ENCODE measurements at places on chromosomes 2 and 18.

GRCh38 chr2:34070196-34070595 lies 471.1 kb upstream of the FAM98A start:
- no peak for DNase-seq

- no peak for DNase-seq
These were observed 450.1 kb downstream of the METTL4 start for GRCh38 chr18:2121224-2121623.

DNA sequence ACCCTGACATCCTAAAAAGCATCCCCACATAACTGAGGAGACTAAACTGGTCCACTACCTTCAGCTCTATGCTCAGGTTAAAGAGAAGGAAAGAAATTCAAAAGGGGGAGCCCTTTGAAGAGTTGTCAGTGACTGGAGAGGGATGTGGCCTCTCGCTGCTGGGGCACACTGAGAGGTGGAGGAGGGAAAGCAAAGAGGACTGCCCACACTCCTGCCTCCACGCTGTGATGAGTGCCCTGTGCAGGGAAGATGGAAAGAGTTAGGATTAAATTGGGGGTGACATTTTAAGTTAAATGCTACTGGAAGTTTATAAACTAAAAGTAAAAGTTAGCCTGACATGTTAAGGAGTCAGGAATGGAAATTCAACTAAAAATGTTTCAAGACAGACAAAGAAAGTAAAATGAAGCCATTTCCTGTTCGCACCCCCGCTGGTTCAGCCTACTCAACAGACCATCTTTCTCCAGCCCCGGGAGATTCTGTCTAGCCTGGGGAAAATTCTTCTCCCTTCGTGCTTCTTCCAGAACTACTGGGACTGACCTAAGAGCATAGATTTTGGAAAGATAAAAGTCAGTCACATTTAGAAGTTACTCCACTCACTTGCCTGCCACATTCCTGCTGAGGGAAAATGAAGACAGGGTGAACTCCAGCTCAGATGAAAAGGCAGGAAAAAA lies 17.8 kb upstream of the INO80C start:
- DNase-seq: no peak

GRCh38 chr2:23124214-23124750 lies 260.7 kb upstream of the KLHL29 start:
- no peak for DNase-seq

- no peak for DNase-seq
These were observed 299.8 kb downstream of the LRATD1 start for GRCh38 chr2:14932285-14932684.

- no peak for DNase-seq
These were observed 490.8 kb upstream of the CDH7 start for GRCh38 chr18:65260030-65260429.

- no peak for DNase-seq
These were observed 1.2 kb downstream of the ST3GAL5 start for GRCh38 chr2:85887566-85888019.

GRCh38 chr2:79835911-79836310 lies 323.1 kb downstream of the CTNNA2 start:
- no peak for DNase-seq

DNA sequence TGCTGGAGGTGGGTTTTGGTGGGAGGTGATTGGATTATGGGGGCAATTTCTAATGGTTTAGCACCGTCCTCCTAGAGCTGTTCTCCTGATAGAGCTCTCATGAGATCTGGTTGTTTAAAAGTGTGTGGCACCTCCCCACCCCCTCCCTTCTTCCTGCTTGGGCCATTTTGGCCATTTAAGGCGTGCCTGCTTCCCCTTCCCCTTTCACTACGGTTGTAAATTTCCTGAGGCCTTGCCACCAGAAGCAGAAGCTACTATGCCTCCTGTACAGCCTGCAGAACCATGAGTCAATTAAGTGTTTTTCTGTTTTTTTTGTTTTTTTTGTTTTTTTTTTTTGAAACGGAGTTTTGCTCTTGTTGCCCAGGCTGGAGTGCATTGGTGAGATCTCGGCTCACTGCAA lies 335.7 kb upstream of the HS6ST1 start:
- no peak for DNase-seq

DNA sequence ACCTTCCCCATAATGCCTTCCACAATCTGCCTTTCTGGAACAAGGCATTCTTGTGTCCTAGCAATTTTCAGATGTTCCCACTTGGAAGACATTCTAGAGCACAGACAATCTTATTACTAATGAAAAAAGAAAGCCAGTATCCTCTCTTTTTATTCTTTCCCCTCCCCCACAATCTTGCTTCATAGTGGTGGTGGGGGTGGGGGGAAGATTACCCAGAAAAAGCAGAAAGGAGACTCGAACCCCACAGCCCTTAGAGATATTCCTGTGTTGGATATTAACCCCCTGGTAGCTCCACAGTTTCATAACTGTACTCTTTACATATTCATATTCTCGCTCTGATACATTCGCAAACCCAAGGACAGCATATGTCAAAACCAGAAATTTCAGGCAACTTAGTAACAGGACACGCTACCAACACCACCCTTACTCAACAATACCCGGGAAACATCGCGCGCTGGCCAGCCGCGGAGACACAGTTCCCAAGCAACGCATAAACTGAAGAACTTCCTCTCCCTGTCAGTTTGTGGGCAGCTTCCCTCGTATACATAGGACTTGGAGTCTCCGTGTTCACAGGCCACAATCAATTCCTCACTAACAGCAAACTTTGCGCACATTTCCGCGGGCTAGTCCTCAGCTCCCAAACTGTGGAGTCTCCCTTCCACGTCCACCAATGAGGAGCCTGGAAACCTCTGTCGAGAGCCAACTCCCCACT lies 793 bp downstream of the NR4A2 start:
- DNase-seq: peak; percentile 28

DNA sequence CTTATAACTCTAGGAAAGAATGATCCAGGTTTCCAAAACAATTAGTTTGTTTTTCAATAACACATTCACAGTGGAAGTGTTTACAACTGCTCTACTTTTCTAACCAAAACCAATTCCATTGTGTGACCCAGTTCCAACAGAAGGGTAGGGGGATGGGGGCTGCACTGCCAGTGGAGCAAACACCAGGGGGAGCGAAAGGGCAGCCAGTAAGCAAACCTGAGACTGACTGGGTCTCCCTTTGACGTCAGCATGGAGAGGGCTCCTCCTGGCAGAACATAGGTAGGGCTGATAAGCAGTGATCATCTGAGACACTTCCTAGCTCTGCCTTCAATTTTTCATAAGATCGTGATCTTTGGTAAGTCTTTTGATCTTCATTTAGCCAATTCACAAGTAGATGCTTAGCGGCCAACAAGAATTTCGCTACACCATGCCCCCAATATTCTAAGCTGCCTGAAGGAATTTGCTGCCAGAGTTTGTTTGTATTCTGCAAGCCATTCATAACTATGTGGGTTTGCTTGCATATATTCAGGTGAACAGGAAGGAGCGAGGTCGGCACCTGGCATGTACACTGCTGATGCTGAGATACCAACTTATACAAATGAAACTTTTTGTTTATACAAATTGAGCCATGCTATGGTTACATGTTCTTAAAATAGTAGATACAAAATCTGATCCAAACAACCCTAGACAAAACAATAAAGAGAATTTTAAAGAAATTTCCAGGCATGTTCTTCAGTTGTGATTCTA lies 45.9 kb downstream of the ST6GAL2 start:
- no peak for DNase-seq

GRCh38 chr18:75378376-75379315 lies 48.9 kb downstream of the SMIM21 start:
- DNase-seq: no peak

GRCh38 chr2:230872968-230873660 lies 8.4 kb downstream of the ITM2C start:
- no peak for DNase-seq

DNA sequence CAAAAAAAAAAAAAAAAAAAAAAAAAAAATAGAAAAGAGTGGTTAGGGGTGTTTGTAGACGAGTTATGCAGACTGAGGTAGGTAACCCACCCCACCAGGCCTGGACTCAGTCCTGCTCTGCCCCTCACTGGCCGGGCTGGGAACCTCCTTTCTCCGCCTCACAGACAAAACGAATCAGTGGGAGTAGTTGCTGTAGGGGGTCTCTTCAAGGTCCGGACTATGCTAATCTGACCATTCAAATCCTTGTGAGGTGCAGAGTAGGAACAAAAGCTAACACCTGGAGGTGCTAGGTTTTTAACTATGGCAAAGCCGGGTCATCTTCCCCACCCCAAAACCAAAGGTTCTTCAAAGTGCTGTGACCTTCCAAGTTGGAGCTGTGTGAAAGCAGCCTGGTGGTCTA lies 223.7 kb downstream of the SLC4A3 start:
- DNase-seq: no peak

GRCh38 chr2:38584881-38585280 lies 17.8 kb downstream of the HNRNPLL start:
- no peak for DNase-seq

GRCh38 chr2:217247476-217247875 lies 387.6 kb upstream of the TNP1 start:
- no peak for DNase-seq

DNA sequence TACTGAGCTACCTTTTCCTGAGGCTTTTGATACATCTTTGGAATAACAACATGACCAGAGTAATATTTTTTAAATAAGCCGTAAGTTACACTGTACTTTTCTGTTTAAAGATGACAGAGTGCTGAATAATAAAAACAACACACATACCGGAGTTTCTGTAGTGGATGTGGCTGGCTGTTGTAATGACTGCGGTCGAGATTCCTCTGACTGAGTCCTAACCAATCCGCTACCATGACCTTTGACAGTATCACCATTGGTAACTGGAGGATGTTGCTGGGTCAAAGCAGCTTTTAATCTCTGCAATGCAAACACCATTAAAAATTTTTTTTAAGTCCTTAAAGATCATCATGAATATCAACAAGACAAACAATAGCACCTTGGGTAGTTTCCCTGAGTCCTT lies 70.7 kb downstream of the ATF2 start:
- DNase-seq: no peak

DNA sequence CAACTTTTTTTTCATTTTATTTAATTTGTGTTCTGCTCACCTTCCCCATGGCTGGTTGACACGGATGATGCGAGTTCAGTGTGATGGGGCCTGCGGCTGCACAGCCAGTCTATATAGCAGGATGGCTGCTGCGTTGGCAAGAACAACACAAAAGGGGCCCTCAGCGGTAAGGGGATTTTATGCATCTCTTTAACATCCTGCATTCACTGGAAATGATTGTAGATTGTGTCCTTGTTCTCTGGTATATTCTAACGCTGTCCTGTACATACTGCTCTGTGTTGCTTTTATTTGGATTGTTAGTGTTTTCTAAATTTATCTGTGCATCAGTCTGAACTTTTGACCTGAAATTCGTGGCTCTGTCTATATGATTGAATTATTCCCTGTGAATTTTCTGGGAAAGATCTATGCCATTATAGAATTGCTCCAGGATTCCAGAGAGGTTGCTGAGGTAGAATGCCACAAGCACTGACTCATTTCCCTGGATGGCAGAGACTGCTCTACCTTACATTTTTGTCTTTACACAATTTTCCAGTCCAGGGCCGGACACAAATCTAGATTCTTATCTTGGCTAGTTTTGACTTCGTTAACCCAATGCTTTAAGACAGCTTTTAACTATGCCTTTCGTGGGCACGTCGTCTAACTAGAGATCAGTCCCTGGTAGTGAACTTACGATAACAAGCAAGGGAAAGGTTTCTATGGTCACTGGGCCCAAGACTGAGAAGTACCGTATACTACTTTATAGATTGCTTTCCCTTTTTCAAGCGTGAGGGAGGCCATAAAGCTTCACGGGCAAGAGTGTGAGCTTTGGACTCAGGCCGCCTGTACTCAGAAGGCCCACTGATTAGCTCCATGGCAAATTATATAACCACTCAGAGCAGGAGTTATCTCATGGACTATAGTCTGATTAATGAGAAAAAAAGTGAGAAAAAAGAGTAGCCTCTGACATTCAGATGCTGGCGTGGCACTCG lies at the start of gene CRYGC:
Gene CRYGC, minus strand, starts transcription at position 85 of the 968 bp plus-strand sequence. Its CDS starts 36 bp downstream, at position 49.
- no peak for DNase-seq

DNA sequence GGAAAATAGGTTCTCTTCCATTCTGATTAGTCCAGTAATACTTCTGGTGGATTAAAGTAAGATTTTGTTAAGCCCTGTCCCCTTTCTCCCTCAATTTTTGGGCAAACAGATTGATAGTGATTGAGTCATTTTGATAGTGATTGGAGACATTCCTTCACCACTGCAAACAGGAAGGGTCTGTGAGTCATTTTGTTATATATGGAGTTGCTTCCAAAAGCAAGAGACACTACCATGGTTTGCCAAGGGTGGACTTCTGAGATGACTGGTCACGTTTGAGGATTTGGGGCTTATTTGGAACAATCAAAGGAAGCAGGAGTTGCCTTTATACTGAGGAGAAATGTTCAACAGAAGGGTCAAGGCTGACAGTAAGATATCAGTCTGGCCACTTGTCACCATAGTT lies 249.9 kb downstream of the PARD3B start:
- no peak for DNase-seq

GRCh38 chr18:27712066-27712465 lies 464.9 kb downstream of the CDH2 start:
- DNase-seq: peak; percentile 70

DNA sequence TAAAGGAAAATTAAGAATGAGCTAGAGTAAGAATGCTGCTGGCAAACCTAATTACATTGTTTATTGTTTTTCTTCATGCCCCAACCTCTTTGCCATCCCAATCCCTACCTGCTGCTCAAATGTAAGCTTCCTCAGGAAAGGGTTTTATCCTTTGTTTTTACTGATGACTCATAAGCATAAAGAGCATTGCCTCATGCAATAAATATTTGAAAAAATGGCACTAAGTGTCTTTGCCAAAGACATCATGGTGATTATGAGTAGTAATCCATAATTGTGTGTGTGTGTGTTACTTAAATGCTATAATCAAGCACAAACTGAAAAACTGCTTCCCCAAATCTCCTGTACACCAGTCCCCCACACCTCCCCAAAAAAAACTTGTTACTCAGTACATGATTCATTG lies 53.4 kb downstream of the DNER start:
- DNase-seq: no peak

- DNase-seq: no peak
These were observed 55.9 kb downstream of the E2F6 start for GRCh38 chr2:11410101-11410500.

DNA sequence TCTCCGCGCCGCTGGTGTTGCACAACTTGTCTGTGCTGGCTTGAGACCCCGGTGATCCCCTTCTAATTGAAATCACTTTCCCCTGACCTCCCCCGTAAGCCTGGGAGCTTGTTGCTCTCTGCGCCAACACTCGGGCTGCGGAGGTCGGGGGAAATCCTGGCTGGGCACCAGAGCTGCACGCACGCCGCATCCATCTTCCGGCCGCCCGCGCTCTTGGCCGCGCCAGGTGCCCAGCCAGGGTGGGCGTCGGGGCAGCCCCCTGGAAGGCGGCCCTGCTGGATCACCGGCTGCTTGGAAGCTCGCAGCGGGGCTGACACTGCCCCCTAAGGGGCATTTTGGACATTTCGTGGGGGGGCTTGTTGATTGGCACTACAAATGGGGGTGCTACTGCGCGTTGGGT lies 280.3 kb upstream of the SKOR2 start:
- DNase-seq: no peak

- DNase-seq: no peak
These were observed 250.0 kb downstream of the SOX11 start for GRCh38 chr2:5942204-5942603.

DNA sequence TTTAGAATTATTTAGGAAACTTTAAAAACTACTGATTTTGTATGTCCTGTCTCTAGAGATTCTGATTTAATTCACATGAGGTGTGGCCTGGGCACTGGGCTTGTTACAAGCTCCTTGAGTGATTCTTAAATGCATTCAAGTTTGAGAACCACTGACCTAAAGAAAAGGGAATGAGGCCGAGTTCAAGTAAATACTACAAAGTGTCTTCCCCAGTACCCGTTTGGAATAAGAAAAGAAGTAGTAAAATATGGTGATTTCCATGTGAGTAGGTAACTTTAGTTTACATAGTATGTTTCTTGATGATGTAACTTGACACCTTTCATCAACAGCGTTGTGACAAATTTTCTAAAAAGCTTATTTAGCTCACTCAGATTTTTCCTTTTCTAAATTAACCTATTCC lies 1022.9 kb upstream of the NRXN1 start:
- DNase-seq: no peak
